ENCODE measurements at places on chromosomes 3 and 15.

GRCh38 chr3:143464850-143465249, 345.3 kb downstream of the CHST2 start:
- DNase-seq = no peak

DNA sequence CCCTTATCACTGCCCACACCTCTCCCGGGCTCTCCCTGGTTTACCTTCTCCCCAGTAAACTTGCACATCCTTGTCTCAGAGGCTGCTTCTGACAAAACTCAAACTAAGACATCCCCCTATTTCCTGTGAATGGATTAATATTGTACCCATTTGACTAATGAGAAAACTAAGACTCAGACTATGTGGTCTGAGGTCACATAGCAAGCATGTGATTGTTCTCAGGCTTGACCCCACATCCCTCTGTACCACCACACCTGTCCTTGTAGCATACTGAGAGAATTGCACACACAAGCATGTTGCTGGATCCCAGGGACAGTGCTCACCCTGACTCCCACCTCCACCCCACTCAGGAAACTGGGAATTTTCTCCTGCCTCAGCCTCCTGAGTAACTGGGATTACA, 90.7 kb upstream of the HES1 start:
- no peak for DNase-seq

DNA sequence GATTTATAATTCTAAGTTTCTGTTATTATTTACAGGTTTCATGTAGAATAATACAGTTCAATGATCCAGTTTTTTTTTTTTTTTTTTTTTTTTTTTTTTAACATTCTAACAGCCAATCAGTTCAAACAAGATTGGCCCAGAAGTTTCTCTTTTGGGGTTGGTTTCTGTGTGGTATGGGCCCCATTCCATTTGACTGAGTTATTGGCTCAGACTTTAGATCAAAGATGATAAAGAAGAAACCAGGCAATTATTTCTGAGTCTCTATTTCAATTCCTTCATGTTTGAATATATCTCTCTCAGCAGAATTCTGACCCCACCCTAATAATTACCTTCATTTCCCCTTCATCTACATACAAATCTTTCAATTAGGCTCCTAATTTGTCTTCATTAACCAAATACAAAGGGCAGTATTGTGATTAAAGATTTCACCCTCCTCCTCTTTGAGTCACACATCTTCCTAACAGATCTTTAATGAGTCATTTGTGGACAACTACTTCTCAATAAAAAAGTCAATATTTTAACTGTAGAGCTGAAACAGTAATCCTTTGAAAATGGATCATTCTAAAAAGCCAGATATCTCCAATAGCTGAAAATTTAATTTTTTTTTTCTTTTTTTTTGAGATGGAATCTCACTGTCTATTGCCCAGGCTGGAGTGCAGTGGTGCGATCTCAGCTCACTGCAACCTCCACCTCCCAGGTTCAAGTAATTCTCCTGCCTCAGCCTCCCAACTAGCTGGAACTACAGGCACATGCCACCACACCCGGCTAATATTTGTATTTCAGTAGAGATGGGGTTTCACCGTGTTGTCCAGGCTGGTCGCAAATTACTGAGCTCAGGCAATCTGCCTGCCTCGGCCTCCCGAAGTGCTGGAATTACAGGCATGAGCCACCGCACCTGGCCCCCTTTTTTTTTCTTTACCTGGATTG, 878.8 kb downstream of the NAALADL2 start:
- no peak for DNase-seq

- no peak for DNase-seq
These were observed 5.3 kb upstream of the TRAK1 start for GRCh38 chr3:42085641-42086376.

GRCh38 chr15:38242055-38242454, 10.6 kb upstream of the SPRED1 start:
- DNase-seq = no peak

DNA sequence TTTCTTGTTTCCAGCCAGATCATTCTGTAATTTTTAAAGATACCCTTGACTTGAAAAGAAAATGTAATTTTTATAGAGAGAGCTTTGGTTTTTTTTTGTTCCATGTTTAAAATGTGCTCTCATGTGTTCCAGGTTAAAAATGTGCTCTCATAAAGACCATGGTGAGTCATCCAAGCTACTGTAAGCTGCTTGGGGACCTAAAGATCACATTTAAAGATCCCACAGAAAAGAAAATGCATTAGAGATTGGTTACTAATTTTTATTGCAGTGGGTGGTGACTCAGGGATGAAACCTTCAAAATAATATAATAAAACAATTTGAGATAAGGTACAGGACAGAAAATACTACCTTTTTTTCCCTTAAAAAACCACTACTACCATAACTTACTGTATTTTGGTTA, 11.0 kb downstream of the TCF12 start:
- DNase-seq = no peak
